ENCODE measurements at places on chromosomes 6 and 20.
A peak's percentile ranks its signal among the peaks of the same experiment; 100 is the strongest.

- no peak for DNase-seq
- H3K4me3 ChIP-seq: peak overlapping the region; percentile 99
- H3K4me1 ChIP-seq: peaks cover 28% of the 10 kb centered on the region
- no peaks in the 10 kb centered on the region for H3K27me3 ChIP-seq
- peak overlapping the region; percentile 95 for H3K27ac ChIP-seq
Observed at GRCh38 chr20:18506744-18507143, 996 bp upstream of the SEC23B start.

DNA sequence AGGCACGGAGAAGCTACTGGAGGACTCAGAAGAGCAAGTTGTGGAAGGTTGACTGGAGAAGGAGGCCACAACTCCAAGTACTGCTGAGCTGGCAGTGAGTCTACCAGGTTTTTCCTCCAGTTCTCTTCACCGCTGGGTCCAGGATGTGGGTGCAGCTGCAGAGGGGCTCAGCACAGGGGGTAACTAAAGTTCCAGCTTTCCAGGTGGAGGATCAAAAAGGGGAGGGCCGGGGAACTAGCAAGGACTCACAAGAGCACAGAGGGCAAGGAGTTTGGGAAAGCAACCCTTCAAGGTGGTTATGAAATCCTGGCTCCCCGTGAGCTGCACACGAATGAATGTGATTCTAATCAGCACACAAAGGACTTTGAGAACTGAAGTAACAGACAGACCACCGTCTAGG, 194.2 kb upstream of the GMDS start:
- no peaks in the 10 kb centered on the region for H3K36me3 ChIP-seq
- no peak for DNase-seq
- H3K4me1 ChIP-seq: peaks cover 7% of the 10 kb centered on the region
- peaks cover 3% of the 10 kb centered on the region for H3K27me3 ChIP-seq
- H3K27ac ChIP-seq: no peak overlapping the region

- H3K36me3 ChIP-seq: peaks cover 33% of the 10 kb centered on the region
- no peak for DNase-seq
- no peak overlapping the region for H3K27ac ChIP-seq
- H3K4me1 ChIP-seq: peaks cover 54% of the 10 kb centered on the region
- H3K4me3 ChIP-seq: 0 out of 2 replicates have a peak overlapping the region, but pooled peaks have one; percentile 78
Observed at GRCh38 chr6:34237316-34237721, 646 bp downstream of the HMGA1 start.

DNA sequence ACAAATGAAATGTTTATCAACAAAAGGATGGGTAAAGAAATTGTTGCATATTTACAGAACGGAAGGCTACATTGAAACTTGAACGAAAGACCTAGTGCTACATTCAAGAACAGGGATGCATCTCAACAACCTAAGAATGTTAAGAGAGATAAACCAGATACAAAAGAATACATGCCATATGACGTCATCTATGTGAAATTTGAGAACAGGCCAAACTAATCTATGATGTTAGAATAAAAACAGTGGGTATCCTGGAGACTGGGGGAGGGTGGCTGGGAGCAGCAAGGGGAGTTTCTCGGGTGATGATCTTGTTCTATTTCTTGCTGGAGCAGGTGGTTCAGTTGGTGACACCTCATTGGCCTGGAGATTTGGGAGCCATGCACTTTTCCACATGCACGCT, 81.5 kb downstream of the SULF2 start:
- no peaks in the 10 kb centered on the region for H3K36me3 ChIP-seq
- peaks cover 17% of the 10 kb centered on the region for H3K27me3 ChIP-seq
- DNase-seq: no peak
- no peak overlapping the region for H3K4me3 ChIP-seq

DNA sequence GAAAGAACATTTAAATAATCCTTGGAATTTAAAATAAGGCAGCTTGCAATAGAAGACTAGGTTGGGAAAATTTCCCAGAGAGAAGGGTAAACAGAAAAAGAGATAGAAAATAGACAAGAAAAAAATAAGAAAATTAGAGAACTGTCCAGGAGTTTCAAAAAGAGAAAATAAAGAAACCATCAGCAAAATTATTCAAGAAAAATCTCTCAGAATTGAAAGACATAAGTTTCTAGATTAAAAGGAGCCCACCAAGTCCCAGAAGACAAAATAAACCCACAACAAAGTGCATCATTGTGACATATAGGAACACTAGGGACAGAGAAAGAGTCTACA, 88.6 kb upstream of the CDYL start:
- no peaks in the 10 kb centered on the region for H3K36me3 ChIP-seq
- no peak for DNase-seq
- peaks cover 2% of the 10 kb centered on the region for H3K27me3 ChIP-seq
- peaks cover 19% of the 10 kb centered on the region for H3K4me1 ChIP-seq

DNA sequence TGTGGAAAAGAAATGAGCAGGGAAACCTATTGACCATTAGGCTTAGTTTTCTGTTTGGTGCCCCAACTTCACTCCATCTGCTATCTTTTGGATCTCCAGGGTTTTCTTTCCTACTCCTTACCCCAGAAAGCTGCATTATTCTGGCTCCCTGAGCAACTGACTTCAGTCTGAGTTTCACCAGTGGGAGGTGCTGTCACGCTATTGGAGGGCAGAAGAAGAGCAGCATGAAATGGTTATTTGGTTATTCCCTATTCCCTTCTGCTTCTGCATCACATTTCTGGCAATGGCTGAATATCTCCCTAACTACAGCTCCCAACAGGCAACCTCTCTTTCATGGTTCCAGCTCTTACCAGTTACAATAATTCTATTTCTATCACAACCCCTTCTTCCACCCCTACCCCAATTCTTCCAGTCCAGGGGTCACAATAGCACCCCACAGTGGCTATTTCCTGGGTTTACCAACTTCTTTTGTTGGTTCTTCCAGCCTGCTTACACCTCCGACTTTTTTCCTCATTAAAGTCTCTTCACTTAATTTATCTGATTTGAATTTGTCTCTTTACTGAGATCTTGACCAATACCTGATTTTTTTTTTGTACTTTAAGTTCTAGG, 311.5 kb downstream of the PLCB1 start:
- peaks cover 10% of the 10 kb centered on the region for H3K4me1 ChIP-seq
- DNase-seq: no peak
- peaks cover 9% of the 10 kb centered on the region for H3K36me3 ChIP-seq
- H3K27me3 ChIP-seq: no peaks in the 10 kb centered on the region
- H3K27ac ChIP-seq: no peak overlapping the region
- H3K4me3 ChIP-seq: no peak overlapping the region

DNA sequence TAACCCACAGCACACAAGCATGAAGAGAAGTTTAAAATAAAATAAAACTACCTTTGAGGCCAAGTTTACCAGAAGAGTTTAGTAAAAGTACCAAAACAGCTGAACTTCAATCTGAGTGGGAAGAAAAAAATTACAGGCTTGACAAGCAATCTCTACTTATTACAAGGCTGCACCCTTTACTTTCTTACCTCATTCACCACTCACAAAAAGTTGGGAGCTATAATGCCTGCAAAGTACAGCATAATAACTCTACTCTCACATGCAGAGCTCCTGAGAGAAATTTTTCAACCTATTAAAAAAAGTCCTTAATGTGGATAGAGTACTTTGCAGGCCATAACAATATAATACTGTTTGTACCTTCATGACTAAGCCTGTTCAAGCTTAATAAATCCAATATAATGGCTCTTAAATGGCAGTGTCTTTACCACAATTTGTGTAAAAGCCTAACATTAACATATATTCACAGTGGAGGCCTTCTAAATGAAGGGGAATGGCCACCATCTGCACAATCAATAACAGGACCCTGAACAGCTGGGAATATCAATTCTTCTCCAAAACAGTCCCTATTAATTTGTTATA, 103.1 kb downstream of the DST start:
- peak overlapping the region; percentile 68 for H3K27ac ChIP-seq
- peaks cover 17% of the 10 kb centered on the region for H3K36me3 ChIP-seq
- no peak overlapping the region for H3K4me3 ChIP-seq

DNA sequence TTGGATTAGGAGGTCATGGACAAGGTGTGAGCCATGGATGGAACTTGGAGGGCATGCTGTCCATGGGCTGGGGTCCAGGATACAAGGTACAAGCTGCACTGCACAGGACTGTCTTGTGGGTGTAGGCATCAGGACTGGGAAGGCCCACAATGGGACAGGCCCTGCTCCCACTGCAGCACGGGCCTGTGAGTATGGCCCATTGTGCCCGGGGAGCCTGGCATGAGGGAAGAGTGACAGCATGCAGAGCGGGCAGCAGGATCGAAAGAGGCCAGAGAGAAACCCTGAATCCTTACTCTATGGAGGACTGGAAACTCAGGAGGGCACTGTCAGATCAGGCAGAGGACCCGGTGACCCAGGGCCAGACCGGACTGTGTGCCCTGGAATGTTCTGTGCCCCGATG, 211.3 kb downstream of the PREX1 start:
- no peak overlapping the region for H3K4me3 ChIP-seq
- H3K36me3 ChIP-seq: no peaks in the 10 kb centered on the region
- no peak overlapping the region for H3K27ac ChIP-seq

- DNase-seq: no peak
- no peak overlapping the region for H3K4me3 ChIP-seq
- peaks cover 17% of the 10 kb centered on the region for H3K36me3 ChIP-seq
- no peak overlapping the region for H3K27ac ChIP-seq
Observed at GRCh38 chr6:157167837-157168236, 155.5 kb downstream of the TMEM242 start.

- peaks cover 12% of the 10 kb centered on the region for H3K36me3 ChIP-seq
- H3K4me3 ChIP-seq: no peak overlapping the region
- peak; percentile 89 for DNase-seq
- peak overlapping the region; percentile 69 for H3K27ac ChIP-seq
- H3K4me1 ChIP-seq: peaks cover 24% of the 10 kb centered on the region
- H3K27me3 ChIP-seq: no peaks in the 10 kb centered on the region
Observed at GRCh38 chr6:4008324-4009047, 70.5 kb downstream of the FAM217A start.

- H3K36me3 ChIP-seq: no peaks in the 10 kb centered on the region
- no peak overlapping the region for H3K4me3 ChIP-seq
- H3K27ac ChIP-seq: no peak overlapping the region
- DNase-seq: no peak
Observed at GRCh38 chr20:16293590-16293989, 279.7 kb downstream of the KIF16B start.

- peaks cover 6% of the 10 kb centered on the region for H3K4me1 ChIP-seq
- H3K27me3 ChIP-seq: peaks cover 16% of the 10 kb centered on the region
- no peak overlapping the region for H3K4me3 ChIP-seq
- H3K27ac ChIP-seq: no peak overlapping the region
- H3K36me3 ChIP-seq: no peaks in the 10 kb centered on the region
Observed at GRCh38 chr6:166777096-166777630, 150.1 kb upstream of the RPS6KA2 start.

- H3K4me1 ChIP-seq: peaks cover 93% of the 10 kb centered on the region
- H3K27ac ChIP-seq: peak overlapping the region; percentile 92
- peaks cover 15% of the 10 kb centered on the region for H3K36me3 ChIP-seq
- DNase-seq: peak; percentile 91
- peak overlapping the region; percentile 52 for H3K4me3 ChIP-seq
Observed at GRCh38 chr20:38275815-38276550, 15.4 kb upstream of the KIAA1755 start.

DNA sequence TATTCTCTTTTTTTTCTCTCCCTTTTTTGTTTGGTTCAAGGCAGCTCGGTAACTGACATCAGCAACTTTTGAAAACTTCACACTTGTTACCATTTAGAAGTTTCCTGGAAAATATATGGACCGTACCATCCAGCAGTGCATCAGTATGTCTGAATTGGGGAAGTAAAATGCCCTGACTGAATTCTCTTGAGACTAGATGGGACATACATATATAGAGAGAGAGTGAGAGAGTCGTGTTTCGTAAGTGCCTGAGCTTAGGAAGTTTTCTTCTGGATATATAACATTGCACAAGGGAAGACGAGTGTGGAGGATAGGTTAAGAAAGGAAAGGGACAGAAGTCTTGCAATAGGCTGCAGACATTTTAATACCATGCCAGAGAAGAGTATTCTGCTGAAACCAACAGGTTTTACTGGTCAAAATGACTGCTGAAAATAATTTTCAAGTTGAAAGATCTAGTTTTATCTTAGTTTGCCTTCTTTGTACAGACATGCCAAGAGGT, 10.6 kb downstream of the HEY2 start:
- peaks cover 19% of the 10 kb centered on the region for H3K27me3 ChIP-seq
- DNase-seq: no peak
- H3K4me3 ChIP-seq: no peak overlapping the region
- no peaks in the 10 kb centered on the region for H3K4me1 ChIP-seq
- H3K27ac ChIP-seq: no peak overlapping the region

DNA sequence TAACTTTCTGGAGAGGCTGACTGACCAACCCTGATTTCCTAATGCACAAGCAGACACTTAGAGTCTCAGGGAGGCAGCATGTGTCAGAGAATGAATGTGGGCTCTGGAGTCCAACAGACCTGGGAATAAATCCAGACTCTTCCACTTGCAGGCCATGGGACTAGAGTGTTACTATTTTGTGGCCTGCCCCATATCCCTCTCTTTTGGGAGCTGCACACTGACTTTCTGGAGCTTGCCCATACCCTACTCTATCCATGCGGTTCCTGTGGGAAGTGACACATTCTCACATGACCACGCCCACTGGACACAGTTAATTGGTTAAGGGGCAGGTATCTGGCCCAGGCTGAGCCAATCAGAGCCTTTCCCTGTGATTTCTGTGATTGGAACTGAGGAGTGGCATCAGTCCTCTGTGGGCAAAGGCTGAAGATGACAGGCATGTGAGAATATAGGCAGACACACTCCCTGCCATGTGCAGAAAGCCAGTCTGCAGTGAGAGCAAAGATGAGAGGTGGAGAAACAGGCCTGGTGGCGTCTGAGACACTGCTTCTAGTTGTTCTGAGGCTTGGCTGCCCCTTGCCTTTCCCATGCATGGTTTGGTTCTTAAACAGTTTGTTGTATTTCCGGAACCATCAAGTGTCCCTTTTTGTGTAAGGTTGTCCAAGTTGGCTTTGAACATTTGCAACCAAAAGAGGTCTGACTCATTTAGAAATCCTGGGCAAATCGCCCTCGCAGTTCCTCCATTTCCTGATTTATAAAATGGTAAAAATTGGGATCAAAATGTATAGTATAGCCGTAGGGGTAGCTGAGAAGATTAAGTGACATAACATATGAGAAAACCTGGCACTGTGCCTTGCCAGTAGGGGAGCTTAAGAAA, 125.6 kb downstream of the CDC5L start:
- H3K36me3 ChIP-seq: no peaks in the 10 kb centered on the region
- H3K4me1 ChIP-seq: peaks cover 13% of the 10 kb centered on the region
- H3K27ac ChIP-seq: no peak overlapping the region
- no peak overlapping the region for H3K4me3 ChIP-seq
- DNase-seq: no peak

DNA sequence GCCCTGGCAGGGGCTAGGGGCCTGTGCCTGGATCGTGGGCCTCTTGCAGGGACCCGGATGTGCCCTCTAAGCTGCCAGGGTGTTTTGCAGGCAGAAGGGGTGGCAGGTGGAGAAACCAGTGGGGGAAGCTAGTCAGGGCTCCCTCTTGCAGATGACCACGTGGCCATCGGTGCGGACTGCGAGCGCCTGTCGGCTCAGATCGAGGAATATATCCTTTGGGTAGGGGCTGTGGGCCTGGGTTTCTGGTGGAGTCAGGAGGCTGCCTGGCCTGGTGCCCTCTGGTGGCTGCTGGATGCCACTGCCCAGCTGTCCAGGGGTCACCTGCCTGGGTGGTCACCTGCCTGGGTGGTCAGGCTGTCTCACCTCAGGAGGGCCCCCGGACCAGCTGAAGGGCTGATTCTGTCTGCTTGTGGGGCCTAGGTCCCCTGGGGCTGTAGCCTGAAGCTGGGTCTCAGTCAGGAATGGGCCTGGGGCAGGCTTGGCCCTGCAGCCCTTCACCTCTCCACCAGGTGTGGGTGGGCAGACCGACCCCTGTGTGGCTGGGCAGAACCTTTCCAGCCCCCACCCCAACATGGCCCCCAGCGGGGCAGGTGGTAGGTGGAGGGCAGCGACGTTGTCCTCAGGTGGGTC, 6.7 kb downstream of the TCEA2 start:
- DNase-seq: no peak
- H3K27ac ChIP-seq: no peak overlapping the region
- H3K36me3 ChIP-seq: no peaks in the 10 kb centered on the region
- H3K4me3 ChIP-seq: no peak overlapping the region

All from HFFc6 (cell line).